Stimulated activated CD4-positive, alpha-beta T cell treated with anti-CD3 and anti-CD28 coated beads, Interleukin-1b, Interleukin-23, amount 100 ng/mL, for 1 hour (primary cell): ENCODE measurements at places on chromosomes 1 and 21.

GRCh38 chr1:200895801-200896530, 1.3 kb downstream of the INAVA start:
- DNase-seq: no peak

DNA sequence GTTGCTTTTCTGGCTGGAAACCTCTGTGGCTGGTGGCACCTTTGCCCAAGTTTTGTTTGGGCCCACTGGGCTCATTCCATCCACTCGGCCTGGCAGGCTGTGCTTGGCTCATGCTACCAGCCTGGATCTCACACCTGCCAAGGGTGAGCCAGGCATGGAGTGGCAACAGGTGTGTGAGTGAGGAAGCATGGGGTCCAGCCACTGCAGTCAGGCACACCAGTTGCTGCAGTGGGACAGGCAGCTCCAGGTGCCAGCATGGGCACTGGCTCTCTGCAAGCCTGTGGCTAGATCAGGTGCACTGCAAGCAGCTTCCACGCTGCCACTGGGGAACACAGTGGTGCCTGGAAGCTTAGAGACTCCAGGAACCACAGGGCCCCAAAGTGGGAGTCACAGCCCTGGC, 57.0 kb downstream of the NUP210L start:
- DNase-seq: no peak

GRCh38 chr21:22192766-22193165, 1194.6 kb downstream of the NCAM2 start:
- DNase-seq: no peak

GRCh38 chr1:226967665-226968064, 27.6 kb downstream of the COQ8A start:
- DNase-seq: no peak

DNA sequence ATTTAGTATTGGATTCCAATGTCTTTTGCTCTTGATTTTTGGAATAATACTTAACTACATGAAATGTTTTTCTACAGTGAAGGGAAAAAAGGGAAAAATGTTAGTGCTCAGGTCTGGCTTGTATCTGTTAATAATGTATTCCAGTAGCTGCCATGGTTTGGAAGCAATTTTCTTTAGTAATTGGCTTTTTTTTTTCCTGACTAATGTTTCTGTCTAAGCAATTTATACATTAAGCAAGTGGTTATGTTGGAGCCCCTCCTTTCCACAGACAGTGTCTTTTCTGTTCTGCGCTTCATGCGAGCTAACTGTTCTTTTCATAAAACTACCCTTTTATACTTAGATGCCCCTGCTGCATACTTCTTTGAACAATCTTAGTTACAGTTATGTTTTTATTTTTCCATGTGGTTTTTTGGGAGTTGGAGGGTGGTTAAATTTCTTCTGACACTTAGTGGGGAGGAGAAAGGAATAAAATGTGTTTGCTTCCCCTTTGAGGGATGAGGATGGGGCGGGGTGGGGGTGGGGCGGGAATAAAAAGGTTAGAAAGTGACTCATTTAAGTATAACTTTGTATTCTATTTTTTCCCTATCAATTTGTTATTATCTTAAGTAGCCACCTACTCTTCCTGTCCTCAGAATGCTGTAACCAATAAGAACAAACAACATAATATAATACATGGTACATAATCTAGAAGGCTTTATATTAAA, 83.1 kb downstream of the CLIC4 start:
- no peak for DNase-seq
